ENCODE measurements at places on chromosomes 12 and 14.
A peak's percentile ranks its signal among the peaks of the same experiment; 100 is the strongest.

GRCh38 chr14:90194706-90195105 lies 61.6 kb upstream of the PSMC1 start:
- DNase-seq: no peak

DNA sequence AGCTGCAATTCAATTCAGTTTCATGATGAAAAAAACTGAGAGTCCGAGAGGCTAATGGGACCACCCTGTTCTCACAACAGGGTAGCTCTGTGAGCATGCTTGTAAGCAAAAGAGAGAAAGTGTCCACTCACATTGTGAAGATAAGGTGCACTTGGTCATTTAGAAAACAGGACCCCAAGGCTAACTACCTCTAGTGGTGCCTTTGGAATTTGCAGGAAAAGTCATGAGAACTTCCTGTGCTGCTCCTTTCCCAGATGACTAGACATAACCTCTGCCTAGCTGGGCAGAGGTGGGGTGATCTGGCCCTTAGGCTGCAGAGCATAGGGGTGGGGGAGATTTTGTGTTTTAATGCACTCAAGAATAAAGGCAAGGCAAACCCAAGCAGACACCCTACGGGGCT lies 118.9 kb downstream of the STAB2 start:
- DNase-seq: no peak

DNA sequence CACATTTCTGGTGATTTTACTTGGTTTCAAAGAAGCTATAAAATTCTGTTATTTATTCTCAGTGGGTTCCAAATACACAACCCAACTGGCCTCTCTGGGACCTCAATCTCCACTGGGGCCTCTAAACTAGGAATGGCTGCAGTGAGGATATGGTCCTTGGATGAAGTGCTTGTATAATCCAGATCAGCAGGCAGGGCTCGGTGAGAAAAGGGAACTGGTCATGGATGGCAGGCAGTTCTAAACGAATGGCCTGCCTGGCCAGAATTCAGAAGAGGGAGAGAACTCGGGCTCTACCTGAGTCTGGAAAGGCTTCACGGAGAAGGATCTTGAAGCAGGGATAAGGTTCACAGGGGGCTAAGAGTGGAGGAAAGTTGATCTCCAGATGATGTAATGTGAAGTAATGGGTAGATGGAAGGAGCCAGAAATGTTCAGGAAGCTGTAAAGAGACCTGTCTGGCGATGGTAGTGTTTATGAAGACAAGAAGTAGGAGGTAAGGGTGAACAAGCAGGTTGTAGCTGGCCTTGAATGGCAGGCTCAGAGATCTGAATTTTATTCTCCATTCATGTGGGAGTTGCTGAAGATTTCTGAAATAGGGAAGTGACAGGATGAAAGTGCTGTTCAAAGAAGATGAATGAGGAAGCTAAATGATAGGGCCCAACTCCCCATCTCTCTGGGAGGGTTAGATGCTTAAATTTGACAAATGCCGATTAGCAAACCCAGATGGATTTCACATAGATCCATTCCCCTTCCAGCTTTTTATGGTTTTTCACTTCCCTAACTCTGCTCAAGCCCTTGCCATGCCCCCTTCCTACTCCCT lies 31.5 kb upstream of the ANO6 start:
- no peak for DNase-seq

DNA sequence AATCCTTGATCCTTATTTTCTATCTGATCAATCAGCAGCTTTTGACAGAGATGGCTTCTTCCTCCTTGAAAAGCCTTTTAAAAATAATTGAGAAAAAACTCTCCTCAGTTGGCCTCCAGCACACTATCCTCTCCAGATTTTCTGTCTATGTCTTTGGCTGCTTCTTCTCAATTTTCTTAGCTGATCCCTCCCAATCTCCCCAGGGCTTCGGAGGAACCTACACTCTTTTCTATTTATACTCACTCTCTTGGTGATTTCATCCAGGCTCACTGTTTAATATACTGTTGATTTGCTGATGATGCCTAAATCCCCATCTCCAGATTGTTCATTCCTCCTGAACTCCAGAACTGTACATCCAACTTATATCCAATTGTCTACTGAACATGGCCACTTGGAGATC lies 54.8 kb downstream of the RDH12 start:
- no peak for DNase-seq

DNA sequence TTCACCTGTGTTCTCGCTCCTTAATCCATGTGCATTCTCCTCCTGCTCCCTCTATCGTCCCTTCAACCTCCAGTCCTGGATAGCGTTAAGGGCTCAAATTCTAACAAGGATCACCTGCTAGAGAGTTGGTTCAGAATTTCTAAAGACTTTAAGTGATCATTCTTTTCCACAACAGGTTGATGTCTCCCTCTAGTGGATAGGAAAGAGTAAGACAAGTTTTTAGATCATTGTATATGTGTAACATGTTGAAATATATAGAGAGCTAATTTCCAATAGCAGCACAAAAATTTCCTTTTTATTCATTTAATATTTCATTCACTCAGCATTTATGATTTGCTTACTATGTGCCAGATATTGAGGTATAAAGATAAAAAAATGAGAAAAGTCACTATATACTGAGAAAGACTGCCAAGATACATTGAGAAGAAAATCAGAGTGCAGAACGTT lies 9.3 kb upstream of the ESR2 start:
- peak; percentile 71 for DNase-seq

GRCh38 chr12:120978296-120979219 lies at the start of gene HNF1A:
TSS of gene HNF1A (plus strand) at chr12:120978543. CDS start at chr12:120978769, 226 bp downstream.
- no peak for DNase-seq

- DNase-seq: no peak
Observed at GRCh38 chr12:113919791-113920190, 46.3 kb downstream of the RBM19 start.

DNA sequence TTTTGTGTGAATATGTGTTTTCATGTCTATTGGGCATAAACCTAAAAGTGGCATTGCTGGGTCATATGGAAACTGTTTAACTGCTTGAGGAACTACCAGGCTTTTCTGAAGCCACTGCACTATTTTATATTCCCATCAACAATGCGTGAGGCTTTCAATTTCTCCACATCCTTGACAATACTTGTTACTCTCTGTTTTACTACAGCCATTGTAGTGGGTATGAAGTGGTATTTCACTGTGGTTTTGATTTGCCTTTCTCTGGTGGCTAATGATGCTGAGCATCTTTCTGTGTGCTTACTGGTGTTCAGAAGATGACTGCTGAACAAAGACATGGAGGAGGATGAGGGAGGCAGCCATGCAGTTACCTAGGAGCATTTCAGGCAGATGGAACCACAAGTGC lies 13.2 kb upstream of the TDG start:
- no peak for DNase-seq

DNA sequence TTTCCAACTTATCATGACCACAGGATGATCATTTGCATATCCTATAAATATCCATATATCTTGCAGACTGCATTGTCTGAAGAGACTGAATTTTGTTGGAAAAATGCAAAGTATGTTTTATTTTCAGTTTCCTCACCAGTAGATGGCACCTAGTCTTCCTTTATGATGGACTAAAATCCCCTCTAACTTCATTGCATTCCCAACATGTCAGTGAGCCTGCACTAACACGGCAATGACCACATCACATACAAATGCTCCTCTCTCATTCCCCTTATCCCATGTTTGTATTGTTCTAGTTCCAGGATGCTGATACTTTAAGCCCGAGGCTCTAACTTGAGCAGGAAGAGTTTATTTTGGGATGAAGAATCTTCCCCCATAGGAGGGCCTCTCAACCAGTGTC lies 24.7 kb upstream of the MYBPC1 start:
- DNase-seq: no peak

Data from hippocampal formation (tissue), 2 donors.